ENCODE measurements at places on chromosomes 4 and X.
A peak's percentile ranks its signal among the peaks of the same experiment; 100 is the strongest.

- no peak for DNase-seq
Observed at GRCh38 chrX:33726281-33727160, 405.6 kb downstream of the FAM47A start.

GRCh38 chr4:120070196-120070595 lies 3.5 kb upstream of the MAD2L1 start:
- DNase-seq, result no peak

GRCh38 chr4:153115322-153116290 lies 88.6 kb upstream of the TRIM2 start:
- peak; percentile 50 for DNase-seq

DNA sequence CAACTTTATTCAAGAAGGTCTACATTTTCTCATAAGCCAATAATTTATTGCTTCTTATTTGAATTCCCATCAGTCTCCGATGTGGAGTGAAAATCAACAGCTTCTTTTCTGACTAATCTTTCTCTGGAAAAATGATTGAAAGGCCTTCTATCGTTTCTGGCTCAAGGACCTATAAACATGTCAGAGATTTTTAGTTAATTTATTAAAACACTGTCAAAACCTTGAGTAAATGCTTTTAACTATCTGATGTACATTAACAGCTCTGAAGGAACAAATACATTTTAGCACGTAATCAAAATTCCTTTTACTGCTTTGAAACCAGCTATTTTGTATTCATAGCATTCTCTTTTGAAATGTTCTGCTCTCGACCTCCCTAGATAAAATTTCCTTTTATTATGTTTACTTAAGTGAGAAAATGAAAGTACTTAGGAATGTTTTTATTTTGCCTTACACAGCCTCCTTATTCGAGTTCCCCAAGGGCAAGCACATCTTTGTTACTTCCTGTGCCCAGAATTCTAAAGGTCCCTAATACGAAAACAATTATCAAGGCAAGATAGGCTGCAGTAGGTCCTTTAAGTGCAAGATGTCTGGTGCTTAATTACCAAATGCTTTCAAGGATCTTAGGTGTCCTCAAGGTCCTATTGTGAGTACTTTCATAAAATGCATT lies 3.1 kb upstream of the ZFX start:
- no peak for DNase-seq

DNA sequence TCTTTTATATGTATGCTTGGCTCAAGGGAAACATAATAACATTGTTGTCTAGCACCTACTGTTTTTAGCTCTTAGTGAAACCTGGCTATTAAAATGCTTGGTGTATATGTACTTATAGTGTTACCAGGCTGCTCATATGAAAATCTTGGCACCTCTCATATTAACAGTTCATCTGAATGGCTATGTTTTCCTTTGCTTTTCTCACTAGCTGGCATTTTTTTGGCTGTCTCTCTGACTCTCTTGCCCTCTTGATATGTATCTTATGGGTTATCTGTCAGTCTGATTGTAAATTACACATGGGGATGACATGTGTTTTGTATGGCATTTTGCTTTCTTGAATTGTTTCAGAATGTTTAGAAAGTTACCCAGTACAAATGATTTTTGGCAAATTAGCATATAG lies 158.0 kb downstream of the ARHGAP24 start:
- no peak for DNase-seq

- no peak for DNase-seq
Observed at GRCh38 chr4:821181-821591, 4.7 kb downstream of the CPLX1 start.

DNA sequence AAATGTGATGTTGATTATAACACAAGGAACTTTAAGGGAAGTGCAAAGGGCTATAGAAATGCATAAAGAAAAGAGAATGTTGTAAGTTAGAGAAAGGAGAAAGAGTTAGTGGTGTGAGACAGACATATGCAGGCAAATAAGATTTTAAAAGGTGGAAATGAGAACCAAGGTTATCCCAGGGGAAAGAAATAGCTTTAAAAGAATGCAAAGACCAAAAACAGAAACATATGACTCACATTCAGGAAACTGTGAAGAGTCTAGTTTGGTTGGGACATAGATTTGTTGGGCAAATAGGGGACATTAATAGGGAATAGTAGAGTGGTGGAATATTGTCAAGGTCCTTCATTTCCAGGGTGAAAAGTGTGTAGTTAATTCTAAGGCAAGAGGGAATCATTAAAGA lies 52.4 kb downstream of the MAPK10 start:
- DNase-seq, result no peak

GRCh38 chrX:3636803-3637202 lies 76.6 kb downstream of the PRKX start:
- DNase-seq, result no peak

GRCh38 chr4:134708026-134708425 lies 506.4 kb upstream of the PABPC4L start:
- no peak for DNase-seq

DNA sequence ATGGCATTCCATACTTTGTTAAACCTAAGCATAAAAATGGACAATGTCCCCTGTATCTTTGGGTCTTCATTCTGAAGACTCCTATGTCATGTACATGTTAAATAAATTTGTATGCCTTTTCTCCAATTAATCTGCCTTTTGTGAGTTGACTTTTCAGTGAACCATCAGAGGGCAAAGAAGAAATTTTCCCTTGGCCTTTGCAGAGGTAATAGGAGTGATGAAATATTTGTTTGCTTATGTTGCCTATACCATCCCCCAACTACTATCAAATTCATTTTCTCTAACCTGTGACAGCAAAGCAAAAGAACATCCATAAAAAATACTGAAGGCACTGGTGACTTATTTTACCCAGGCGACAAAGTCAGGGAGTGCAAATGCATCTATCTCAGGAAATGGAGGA lies 18.2 kb downstream of the NAAA start:
- DNase-seq, result no peak

GRCh38 chr4:48275686-48276085 lies 6.0 kb upstream of the TEC start:
- DNase-seq, result no peak

GRCh38 chr4:176189891-176190795 lies 5.2 kb downstream of the SPATA4 start:
- DNase-seq, result no peak

DNA sequence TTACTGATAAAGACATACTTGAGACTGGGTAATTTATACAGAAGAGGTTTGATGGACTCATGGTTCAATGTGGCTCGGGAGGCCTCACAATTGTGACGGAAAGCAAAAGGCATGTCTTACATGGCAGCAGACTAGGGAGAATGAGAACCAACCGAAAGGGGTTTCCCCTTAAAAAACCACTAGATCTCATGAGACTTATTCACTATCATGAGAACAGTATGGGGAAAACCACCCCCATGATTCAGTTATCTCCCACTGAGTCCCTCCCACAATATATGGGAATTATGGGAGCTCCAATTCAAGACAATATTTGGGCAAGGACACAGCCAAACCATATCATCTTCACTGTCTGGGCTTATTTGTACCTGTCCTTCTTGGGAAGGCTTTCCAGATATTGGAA lies 22.8 kb upstream of the MUC7 start:
- no peak for DNase-seq

GRCh38 chr4:53119680-53120079 lies 246.2 kb downstream of the SCFD2 start:
- DNase-seq, result no peak

DNA sequence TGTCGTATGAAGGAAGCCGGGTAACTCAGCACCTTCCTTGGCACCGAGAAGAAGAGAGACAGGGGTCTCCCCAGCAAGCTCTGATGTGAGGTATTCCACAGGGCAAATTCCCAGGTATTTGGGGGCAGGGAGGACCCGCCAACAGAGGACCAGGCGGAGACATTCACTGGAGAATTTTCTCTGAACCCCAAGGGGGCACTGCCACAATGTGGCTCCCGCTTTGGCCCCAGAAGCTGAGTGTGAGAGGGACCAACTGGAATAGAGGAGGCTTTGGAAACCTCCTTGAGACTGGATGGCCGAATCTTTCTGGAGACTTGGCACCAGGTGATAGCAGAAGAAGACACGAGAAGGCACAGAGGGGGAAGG lies 735 bp upstream of the GABRE start:
- no peak for DNase-seq

GRCh38 chrX:56765811-56766553 lies 36.9 kb downstream of the NBDY start:
- DNase-seq, result no peak

GRCh38 chrX:153864561-153865320 lies 21.2 kb downstream of the L1CAM start:
- no peak for DNase-seq

- DNase-seq, result no peak
Observed at GRCh38 chr4:129138810-129139496, 43.0 kb downstream of the C4orf33 start.

All from HS-27A (cell line).